ENCODE measurements at places on chromosomes 6 and 20.

DNA sequence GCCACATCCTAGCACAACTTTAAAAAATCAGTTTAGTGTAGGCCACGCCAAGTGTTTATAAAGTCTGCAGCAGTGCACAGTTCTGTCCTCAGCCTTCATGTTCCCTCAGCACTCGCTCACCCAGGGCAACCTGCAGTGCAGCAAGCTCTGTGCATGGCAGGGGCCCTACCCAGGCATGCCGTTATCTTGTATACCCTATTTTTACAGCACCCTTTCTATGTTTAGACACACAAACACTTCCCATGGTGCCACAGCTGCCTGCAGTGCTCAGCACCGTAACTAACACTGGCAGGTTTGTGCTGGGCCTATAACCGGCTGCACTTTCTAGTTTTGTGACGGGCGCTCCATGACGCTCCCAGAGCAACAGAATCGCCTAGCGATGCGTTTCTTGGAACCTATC lies 43.8 kb downstream of the ZBTB46 start:
- no peak for DNase-seq

- DNase-seq = no peak
These were observed 484.7 kb downstream of the TFAP2B start for GRCh38 chr6:51303338-51303737.

GRCh38 chr6:144653885-144654505 lies 368.9 kb downstream of the UTRN start:
- no peak for DNase-seq

DNA sequence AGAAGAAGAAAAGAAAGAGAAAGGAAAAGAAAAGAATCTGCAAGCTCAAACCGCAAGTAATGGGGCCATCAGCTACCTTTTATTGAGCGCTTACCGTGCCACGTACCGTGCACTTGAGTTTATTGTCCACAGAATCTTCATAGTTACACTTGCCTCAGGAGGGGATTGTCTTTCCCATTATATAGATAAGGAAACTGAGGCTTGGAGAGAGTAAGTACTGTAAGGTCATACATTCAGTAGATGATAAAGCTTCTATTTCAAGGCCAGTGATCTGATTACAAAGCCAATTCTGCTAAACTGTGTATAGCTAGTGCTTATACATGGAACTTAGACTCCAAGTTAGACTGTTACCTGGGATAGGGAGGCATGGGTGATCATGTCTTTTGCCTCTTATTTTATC lies 110.4 kb upstream of the IYD start:
- DNase-seq = no peak

DNA sequence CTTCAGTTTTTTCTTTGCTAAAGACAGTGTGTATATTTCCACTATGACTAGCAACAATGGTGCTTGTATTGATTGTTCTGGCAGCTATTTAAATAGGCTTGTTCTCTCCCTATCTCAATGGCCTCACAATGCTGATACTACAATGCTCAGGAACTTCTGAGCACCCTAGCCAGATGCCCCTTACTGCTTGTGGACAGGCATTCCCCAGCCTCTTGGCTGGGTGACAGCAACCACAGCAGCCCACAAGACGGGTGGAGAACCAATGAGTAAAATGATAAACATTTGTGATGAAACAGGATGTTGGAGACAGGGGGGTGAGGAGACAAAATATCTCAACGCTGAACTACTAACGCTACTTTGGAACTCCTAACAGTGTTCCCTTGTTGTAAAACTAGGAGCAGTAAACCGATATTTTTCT lies 42.3 kb downstream of the HIVEP2 start:
- no peak for DNase-seq

DNA sequence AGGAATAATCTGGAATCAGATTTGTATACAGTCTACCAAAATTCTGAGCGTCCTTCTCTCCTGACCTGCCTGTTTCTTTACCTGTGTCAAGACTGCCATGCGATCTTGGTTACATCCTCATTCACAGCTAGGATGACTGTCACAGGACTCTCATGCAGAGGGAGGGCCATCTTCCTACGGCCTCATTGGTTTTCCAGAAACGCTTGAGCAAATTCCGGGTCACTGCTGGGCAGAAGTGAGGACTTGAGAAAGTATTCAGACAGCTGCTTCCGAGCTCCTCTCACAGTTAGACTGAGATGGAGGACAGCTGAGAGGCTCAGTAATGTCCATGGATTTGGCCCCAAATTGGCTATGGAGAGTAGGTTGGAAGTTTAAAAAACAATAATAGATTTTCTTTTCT lies 94.2 kb downstream of the TFAP2C start:
- no peak for DNase-seq

- DNase-seq = peak; percentile 85
These were observed 147.4 kb upstream of the OLIG3 start for GRCh38 chr6:137641474-137642077.

DNA sequence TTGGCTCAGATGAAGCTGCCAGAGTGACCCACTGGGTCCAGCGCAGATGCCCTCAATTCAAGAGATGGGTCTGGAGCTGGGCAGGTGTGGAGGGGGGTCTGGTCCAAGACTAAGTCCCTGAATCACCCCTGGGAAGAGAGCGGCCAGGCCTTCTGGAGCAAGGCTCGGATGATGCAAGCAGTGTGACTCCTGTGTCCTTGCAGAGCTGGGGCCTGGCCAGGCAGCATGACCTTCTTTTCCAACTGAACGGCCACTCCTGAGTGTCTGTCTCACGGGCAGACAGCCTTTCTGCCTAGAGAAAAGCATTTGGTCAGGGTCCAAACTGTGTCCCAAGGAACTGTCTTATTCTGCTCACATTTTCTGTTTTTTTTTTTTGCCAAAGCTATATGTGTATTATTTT lies 42.6 kb upstream of the FNDC1 start:
- DNase-seq = no peak

- no peak for DNase-seq
These were observed 108.0 kb upstream of the LRFN2 start for GRCh38 chr6:40695114-40695513.

GRCh38 chr20:12053353-12053752 lies 135.7 kb downstream of the BTBD3 start:
- no peak for DNase-seq

DNA sequence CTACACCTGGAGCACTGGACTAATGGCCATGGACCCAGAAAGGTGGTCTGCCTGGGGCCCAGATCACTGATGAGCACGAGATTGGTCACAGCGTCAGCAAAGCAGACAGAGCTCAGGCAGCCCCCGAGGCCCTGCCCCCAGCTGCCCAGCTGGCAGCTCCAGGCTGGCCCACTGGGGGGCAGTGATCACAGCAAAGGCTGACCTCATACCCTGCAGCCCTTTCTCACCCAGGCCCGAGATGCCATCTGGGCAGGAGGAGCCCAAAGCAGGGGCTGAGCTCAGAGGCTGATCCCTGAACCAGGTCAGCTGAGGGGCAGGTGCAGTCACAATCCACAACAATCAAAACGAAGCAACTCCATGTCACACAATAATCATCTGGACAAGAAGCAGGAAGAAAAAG lies 4.1 kb downstream of the MAP1LC3A start:
- peak; percentile 36 for DNase-seq

GRCh38 chr6:123777563-123777962 lies 26.1 kb upstream of the NKAIN2 start:
- DNase-seq = peak; percentile 8

- no peak for DNase-seq
These were observed 107.8 kb downstream of the UBE3D start for GRCh38 chr6:82957868-82958245.

DNA sequence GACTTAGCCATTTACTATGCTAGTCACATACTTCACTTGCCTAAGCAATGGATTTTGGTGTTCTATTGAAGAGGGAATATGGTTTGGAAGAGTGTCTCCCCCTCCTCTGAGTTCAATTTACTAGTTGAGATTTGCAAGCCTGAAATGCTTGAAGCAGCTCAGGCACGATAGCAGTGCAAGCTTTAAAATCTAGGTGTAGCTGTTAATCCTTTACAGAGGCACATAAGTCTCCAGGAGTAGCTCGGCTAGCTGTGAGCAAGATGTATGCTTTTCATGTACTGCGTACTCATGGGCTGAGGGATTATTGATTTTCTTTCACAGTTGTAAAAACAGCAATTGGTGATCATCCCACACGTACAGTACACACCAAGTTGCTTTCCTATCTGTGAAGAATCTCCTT lies 726 bp downstream of the FLRT3 start:
- no peak for DNase-seq

DNA sequence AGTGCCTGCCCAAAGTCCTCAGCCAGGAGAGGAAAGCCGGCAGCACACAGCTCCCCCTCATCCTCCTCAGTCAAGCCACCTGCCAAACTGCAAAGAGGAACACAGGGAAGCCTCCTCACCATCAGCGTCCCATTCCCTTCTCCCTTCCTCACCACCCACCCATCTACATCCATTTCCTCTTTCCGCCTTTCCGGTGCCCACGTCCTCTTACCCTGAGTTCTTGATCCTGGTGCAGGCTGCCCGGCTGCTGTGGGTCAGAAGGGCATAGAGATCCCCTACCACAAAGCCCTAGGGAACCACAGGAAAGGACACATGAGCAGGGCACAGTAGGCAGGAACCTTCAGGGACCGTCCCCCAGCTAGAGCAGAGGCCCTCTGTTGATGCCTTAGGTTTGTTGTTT lies 6.0 kb downstream of the GNMT start:
- no peak for DNase-seq

DNA sequence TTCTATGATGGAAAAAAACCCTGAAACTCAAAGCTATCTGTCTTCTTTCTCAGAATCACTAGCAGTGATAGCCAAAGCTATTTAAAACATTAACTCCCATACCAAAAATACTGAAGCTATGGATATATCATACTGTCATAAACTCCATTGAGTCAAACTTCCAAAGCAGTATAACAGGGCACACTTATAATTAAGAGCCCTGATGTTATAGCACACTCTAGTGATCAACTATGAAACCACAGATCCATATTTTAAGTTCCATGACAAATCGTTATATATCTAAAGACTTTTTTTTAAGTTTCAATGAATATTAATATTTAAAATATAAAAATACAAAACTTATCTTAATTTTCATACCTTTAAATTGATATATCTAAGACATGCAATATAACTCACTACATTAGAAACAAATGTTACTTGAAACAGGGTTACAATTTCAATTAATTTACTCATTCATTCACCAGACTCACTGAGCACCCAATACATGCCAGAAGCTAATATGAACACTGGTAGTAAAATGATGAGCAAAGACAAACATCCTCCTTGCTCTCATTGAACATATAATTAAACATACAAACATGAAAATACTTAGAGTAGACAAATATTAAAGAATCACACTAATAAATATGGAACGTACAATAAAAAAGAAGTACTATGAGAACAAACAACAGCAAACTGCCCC lies 69.3 kb downstream of the IBTK start:
- DNase-seq = no peak

- no peak for DNase-seq
These were observed 695.4 kb downstream of the PTPRT start for GRCh38 chr20:42494290-42494689.

DNA sequence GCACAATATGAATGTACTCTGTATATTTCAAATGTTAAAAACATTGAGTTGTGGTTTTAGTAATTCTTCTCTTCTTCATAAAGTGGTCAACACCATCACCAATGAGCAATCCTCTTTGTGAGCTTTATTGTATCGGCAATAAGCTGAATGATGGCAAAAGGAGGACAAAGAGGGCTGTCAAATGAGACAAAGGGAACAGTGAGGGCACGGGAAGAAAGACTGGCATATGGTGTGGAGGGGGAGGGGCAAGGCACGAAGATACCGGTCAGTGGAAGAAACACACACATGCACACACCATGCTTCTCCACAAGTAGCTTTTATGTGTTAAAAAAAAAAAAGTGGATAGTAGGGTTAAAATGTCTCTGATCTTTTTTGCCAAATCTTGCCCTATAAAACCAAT lies 506.8 kb upstream of the CITED2 start:
- no peak for DNase-seq

DNA sequence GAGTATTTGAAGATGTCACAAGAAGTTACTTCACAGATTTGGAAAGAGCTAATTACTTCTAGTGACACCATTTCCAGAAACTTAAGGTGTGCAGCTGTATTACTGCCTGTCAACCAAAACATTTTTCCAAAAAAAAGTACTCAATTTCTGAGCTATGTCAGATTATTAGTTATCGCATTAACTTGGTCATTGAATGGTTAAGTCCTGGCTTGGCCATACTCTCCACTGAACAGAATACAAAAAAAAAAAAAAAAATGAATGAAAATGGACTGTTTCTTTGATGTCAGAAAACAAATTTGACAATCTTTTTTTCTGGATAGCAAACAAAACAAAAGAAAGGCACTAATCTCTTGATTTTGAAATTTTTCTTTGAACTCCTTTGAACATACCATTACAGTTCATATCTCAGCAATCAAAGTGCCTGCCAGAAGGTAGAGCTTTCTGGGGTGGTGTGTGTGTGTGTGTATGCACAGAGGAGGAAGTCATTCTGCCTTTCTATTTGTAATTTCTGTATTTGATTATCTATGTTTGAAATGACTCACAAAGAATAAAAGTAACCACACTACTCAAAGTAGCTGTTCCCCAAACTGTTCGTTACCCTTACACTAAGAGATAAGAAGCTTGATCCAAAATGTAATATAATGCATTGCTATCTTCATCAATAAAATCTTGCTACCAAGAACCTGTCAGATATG lies 210.8 kb upstream of the FUT9 start:
- no peak for DNase-seq

DNA sequence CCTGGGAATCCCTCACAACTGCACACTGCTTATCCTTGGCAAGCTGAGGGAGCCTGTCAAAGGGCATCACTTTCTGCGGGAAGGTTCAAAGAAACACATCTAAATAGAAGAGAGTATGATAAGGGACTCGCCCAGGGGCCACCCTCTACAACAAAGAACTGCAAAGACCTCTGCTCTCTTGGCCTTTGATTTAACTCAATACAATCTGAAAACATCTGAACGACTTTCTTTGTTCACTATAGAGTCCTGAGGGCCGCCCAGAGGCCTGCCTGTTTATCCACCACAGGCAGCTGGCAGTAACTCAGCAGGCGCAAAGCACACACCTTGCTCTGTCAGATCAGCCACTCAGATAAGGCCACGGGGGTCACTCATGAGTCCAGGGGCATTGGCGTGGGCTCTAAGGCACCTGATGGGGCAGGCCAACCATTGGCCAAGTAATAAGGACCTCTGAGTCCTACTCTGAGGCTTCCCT lies 139.3 kb downstream of the UNC5CL start:
- no peak for DNase-seq

GRCh38 chr20:54557806-54558590 lies 82.6 kb downstream of the DOK5 start:
- DNase-seq = no peak

- no peak for DNase-seq
These were observed 9.0 kb downstream of the RRBP1 start for GRCh38 chr20:17673084-17673483.

DNA sequence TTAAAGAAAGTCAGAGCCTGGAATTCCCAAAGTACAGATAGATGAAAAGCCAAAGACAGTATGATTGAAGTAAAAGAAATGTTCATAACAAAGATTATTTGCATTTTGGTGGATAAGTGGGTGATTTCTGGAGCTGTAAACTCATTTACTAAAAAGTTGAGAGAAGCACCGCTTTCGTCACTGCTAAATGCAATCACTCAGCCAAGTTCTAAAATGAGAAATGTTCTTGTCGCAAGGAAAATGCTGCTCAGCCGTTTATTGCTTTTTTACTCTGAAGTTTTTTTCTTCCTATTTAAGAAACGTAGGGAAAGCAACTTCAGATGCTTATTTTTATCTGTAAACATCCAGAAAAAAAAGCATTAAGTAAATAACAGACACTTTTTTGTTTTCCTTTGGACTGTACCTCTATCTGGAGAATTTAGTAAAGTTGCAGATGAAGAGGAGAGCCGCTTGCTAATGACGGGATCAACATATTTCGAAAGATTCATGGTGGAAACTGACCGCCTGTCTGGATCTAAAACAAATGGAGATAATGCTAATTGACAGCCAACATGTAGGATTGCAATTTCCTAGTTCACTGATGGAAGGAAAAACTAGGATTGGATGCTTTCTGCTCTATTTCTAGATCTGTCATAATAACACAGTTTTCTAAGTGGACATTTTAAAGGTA lies 93.8 kb upstream of the BCLAF1 start:
- no peak for DNase-seq

Measured in putamen (tissue), 1 donor.